SK-MEL-5 (cell line): ENCODE measurements at places on chromosomes 5 and 9.
A peak's percentile ranks its signal among the peaks of the same experiment; 100 is the strongest.

DNA sequence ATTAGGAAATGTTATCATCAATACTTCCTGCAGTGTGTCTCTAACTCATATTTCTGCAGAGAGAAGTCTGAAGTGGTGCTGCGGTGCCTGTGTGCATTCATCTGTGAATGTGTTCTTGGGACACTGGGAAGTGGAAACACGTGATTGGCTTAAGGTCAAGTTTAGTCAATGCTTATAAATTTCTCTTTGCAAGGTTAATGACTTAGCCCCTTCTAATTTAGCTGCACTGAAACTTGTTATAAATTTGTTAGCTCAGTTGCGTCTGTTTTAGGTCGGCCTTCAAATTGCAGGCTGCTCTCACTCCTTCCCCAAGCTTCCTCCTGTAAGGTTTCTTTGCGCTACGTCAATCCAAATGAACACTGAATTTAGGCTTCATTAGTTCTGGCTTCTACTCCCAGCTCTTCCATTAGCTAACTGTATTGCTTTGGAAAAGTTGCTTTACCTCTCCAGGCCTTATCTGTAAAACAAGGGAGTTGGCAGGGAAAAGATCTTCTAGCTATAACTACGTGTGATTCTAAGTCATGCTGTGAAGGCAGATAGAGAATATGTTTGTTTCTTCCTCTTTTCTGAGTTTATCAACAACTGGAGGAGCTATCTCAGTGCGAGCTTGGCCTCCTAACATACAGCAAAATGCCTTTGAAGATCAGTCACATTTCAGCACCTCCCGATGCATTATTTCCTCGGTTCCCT, 341.8 kb downstream of the NFIB start:
- no peak for DNase-seq

DNA sequence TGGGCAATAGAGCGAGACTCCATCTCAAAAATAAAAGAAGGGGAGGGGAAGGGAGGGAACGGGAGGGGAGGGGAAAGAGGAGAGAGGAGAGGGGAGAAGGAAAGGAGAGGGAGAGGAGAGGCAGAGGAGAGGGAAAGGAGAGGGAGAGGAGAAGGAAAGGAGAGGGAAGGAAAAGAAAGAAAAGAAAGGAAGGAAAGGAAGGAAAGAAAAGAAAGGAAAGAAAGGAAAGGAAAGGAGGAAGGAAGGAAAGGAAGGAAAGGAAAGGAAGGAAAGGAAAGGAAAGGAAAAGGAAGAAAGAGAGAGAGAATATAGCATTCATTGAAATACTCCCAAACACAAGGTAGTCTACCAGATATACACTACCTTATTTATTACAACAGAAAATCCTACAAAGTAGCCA, 44.8 kb downstream of the SUSD1 start:
- no peak for DNase-seq

DNA sequence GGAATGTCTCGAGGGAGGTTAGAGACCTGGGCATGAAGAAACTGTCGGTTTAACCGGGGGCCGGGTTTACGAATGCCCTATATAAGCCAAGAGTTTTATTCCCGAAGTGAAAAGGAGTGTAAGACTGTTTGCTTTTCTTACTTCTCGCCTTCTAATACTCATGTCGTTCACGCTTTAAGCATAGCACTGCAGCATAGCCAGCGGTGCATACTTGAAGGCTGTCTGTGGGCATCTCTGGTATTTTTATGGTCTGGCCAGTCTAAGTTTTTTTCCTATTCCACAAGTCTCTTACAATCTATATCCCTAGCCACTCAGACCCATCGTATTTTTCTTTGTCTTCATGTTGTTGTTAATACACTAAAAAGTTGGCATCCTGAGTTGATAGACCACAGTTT, 1.2 kb downstream of the UHRF2 start:
- DNase-seq, result peak; percentile 5

GRCh38 chr9:128747241-128747640, 23.3 kb upstream of the ZDHHC12 start:
- no peak for DNase-seq

DNA sequence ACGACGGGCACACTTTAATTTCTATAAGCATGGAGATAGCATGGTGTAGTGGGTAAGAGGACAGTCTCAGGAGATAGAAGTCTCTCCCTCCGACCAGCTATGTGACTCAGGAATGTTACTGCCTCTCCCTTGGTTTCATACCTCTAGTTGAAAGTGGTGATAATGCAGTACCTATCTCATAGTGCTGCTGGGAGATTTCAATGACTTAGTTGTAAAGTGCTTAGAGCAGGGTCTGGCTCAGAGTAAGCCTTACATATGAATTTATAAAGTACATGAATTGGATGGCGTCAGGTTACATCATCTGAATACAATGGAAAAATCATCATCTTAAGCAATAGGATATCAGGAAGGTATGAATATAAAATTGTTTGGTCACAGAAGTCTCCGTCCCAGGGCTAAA, 952.8 kb upstream of the EDIL3 start:
- DNase-seq, result no peak
